ENCODE measurements at places on chromosomes 3 and 15.

- no peak for DNase-seq
Measured at GRCh38 chr3:112464264-112464663, 35.0 kb downstream of the BTLA start.

- DNase-seq, result no peak
Measured at GRCh38 chr3:50322386-50323091, at the start of gene HYAL2. Gene HYAL2, minus strand, starts transcription at chr3:50322745. Its CDS starts 2,256 bp downstream, at chr3:50320489.

GRCh38 chr3:154242766-154243165, 81.5 kb downstream of the DHX36 start:
- no peak for DNase-seq

DNA sequence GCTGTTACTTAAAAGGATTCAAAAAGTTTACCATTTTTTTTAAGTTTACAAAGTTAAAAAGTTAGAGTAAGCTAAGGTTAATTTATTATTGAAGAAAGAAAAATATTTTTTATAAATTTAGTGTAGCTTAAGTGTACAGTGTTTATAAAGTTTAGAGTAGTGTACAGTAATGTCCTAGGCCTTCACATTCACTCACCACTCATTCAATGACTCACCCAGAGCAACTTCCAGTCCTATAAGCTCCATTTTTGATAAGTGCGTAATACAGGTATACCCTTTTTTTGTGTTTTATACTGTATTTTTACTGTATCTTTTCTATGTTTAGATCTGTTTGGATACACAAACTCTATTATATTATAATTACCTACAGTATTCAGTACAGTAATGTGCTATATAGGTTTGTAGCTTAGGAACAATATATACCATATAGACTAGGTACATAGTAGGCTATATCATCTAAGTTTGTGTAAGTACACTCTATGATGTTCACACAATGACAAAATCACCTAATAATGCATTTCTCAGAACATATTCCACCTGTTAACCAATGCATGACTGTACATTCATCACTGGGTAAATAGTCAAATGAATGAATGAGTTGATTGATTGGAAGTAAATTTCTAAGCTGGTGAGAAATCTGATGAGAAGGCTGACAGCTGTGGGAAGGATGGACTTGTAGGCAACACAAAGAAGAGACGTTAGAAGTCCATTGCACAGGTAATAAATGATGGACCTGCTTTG, 95.2 kb upstream of the CDIN1 start:
- DNase-seq, result no peak

- no peak for DNase-seq
Measured at GRCh38 chr3:34687671-34688070, 889.2 kb downstream of the PDCD6IP start.

- DNase-seq, result no peak
Measured at GRCh38 chr3:50372349-50372748, 13.0 kb upstream of the TMEM115 start.

DNA sequence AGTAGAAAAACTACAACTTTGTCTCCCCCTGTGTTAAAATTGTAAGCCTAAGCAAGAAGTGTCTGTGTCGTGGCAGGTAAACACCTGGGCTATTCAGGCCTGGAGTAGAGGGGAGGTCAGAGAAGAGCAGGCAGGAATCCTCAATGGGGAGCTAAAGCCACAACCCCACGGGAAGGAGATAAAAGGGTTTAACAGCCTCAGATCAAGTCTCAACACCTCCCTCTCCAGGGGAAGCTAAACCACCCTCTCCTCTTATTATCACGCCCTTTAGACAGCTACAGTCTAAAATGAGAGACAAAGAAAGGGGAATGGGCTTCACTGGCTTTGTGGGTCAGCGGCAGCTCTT, 11.6 kb downstream of the ETV5 start:
- no peak for DNase-seq

- DNase-seq, result no peak
Measured at GRCh38 chr3:8872261-8872660, 91.0 kb downstream of the RAD18 start.
